ENCODE measurements at places on chromosomes 12 and 14.
A peak's percentile ranks its signal among the peaks of the same experiment; 100 is the strongest.

DNA sequence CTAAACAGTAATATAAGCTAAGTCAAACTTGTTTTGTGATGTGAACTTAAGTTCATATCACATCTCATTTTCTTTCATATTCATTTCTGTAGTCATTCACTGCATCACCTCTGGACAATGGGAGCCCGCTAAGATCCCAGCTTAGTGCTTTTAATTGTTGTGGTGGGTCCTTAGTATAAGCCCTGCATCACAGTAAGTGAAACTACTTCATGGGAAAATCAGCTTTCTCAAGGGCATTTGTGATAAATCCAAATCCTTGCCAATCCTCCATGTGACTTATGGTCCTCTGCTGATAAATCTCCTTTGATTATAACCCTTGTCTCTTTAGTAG, 98.3 kb downstream of the PLEKHA5 start:
- DNase-seq = no peak

DNA sequence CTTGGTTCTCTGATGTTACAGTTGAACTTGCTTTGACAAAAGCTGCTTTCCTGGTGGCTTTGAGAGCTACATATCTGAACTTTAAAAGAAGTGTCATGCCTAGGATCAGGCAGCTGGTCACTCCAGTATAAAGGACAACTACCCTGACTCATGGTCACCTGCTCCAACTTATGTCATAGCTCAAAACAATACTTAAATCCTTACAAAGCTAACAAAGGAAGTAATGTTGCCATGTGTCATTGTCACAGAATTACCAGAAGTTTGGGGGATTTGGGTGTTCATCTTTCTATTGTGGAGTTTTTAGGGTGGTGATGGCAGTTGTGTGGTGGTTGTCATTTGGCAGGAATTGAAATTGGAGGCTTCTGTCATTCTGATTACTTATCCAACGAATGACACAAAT, 1.8 kb upstream of the TCP11L2 start:
- DNase-seq = no peak

DNA sequence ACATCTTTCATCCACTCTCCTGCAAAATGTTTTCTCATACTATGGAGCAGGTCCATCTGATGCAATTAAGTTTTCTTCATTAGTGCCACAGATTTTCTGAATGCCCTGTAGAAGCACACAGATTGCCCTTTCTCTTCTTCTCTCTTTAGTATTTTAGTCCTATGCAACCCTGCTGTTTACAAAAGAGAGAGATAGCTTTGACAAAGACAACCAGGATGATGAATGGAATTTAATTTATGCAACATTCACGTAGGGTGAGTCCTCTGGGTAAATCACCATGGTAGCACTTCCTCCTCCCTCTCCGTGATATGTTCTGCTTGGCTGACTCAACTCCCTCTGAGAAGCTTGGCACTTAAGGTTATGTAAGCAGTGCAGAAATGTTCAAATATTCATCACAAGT, 400.9 kb upstream of the PDE3A start:
- DNase-seq = no peak

DNA sequence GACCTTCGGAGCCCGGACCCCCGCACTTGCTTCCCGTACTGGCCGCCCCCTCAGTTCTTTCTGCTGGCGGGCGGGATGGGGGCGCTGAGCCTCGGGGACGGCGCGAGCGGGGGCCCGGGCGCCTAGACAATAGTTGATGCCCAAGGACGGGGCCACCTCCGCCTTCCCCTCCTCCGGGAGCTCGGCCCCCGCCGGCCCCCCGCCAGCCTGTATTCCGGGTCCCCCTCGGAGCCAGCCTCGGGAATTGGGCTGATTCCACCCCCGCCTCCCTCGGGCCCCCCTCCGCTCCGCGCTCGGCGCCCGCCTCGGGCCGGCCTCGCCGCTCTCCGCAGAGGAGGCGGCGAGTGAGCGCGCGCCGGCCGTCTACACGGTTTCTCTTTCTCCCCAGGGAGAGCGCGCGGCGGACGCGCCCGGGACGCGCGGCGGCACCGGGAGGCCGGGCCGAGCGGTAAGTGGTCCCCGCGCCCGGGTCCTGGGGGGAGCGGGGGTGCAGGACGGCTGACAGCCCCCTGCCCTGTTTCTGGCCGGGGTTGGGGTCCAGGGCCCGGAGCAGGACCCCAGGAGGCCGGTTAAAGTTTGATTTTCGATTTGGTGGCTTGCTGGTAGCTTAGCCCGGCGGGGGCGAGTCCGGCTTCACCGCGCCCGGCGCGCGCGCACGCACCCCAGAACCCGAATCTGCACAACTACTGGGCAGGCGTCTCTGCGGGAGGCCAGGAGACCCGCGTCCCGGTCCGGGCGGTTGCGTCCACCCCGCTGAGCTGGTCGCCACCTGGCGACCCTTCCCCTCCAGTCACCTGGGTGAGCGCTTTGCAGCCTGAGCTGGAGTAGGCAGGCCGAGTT, 413.7 kb downstream of the PCNX1 start:
- DNase-seq = peak; percentile 63

DNA sequence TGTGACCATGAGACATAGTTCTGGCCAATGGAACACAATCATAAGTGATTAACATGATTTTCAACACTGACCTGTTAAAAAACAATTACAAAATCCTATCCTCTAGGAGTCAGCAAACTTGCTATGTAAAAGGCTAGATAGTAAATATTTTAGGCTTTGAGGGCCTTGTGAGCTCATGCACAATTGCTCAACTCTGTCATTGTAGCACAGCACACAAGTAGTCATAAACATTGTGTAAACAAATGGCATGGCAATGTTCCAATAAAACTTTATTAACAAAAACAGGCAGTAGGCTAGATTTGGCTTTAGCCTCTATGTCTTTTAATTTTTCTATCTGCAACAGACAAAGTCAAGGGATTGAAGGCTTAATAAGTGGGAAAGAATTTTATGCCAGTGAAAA, 350.7 kb downstream of the C12orf50 start:
- no peak for DNase-seq

GRCh38 chr14:24876996-24877395, 173.0 kb downstream of the STXBP6 start:
- no peak for DNase-seq

DNA sequence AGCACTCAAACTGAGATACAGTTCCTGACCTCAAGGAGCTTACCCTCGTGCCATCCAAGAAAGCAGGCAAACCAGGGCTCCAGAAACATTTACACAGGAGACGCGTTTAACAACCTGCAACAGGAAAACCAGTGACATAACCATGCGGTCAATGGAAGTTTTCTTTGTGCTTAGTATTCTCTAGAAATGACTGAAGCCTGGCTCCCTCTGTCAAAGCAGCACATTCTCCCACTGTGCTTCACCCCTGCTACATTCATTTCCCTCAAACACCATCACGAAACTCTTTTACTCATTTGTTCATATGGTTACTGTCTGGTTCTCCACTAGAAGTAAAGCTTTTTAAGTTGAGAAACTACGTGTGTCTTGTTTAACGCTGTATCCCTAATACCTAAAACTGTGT, 161.3 kb upstream of the CCND2 start:
- no peak for DNase-seq

GRCh38 chr14:101101456-101102056, 198.0 kb upstream of the RTL1 start:
- no peak for DNase-seq

- DNase-seq = no peak
Observed at GRCh38 chr14:64502456-64502855, 1.2 kb downstream of the ZBTB25 start.

GRCh38 chr14:69673104-69673503, 61.7 kb downstream of the SUSD6 start:
- DNase-seq = no peak

DNA sequence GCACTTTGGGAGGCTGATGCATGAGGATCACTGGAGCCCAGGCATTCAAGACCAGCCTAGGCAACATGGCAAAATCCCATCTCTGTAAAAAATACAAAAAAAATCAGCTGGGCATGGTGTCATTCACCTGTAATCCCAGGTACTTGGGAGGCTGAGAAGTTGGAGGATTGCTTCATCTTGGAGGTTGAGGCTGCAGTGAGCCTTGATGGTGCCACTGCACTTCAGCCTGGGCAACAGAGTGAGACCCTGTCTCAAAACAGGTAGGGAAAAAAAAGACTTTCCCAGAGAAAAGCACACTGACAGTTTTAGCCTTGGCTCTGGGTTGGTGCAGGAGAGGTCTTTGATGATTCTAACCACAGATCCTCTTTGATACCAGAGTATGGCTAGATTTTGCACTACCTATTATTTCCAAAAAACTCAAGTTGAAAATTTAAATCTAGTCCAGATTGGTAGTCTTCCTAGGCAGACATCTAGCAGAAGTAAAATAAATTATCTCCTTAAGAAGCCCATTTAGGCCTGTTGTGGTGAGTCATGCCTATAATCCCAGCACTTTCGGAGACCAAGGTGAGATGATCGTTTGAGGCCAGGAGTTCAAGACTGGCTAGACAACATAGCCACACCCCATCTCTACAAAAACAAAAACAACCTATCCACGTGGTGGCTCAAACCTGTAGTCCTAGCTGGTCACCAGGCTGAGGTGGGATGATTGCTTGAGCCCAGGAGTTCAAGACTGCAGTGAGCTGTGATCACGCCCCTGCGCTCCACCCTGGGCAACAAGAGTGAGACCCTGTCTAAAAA, 18.6 kb downstream of the LARP4 start:
- no peak for DNase-seq

All from activated CD4-positive, alpha-beta T cell treated with anti-CD3 and anti-CD28 coated beads, Interleukin-2, amount 50 U/mL, for 48 hours (primary cell).